ENCODE measurements at places on chromosomes 13 and 19.

DNA sequence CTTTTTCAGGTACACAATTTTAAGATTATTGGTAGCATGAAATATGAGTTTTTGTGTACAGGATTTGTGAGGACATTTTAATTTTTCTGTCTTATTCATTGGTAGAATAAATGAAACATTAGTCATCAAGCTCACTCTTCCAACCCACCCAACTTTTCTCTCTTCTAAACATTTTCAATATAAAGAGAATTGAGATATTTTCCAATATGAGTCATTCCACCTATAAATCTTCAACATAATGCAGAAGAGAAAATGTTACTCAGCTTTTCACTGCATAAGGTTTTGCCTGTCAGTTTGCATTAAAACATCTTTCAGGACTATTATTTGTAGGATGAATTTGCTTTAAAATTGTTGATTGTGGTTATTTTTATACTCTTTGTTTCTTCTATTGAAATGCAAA, 330.7 kb downstream of the PCDH20 start:
- H3K27ac ChIP-seq: no peak overlapping the region
- DNase-seq: no peak
- H3K27me3 ChIP-seq: no peaks in the 10 kb centered on the region

- H3K4me3 ChIP-seq: no peak overlapping the region
- no peak overlapping the region for H3K27ac ChIP-seq
- peaks cover 57% of the 10 kb centered on the region for H3K27me3 ChIP-seq
- no peaks in the 10 kb centered on the region for H3K36me3 ChIP-seq
- no peak for DNase-seq
Observed at GRCh38 chr19:31527443-31527842, 178.2 kb upstream of the TSHZ3 start.

DNA sequence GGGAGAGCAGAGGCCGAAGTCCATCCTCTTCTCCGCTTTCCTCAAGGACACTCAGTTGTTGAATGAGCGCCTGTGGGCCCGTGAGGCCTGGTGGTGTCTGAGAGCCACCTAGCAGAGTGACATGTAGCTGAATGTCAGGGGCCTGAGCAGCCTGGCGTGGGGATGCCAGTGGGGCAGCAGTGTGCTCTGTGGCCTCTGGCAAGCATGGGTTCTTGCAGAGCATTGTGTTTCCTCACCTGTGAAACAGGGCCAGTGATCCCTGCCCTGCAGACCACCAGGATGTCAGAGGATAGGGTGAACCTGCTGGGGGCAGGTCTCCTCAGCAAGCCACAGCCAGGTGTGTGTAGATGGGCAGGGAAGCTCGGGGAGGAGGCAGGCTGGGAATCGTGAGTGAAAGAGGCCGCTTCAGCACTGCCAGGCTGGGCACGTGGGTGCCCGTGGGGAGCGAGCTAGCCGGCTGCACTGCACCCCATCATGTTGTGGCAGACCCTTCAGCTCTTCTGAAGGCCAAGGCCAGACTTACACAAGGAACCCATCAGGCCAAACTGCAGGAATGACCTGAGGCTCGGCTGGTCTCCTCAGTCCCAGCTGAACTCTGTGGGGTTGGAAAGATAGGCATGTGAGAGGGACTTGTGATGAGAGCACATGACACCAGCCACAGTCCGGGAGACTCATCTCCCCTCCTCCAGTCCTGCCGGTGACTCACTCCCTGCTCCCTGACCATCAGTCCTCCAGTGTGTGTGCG, 5.0 kb downstream of the PPP1R37 start:
- no peak overlapping the region for H3K4me3 ChIP-seq
- H3K36me3 ChIP-seq: no peaks in the 10 kb centered on the region
- H3K27ac ChIP-seq: peak overlapping the region; percentile 9
- peak; percentile 90 for DNase-seq
- H3K27me3 ChIP-seq: no peaks in the 10 kb centered on the region

DNA sequence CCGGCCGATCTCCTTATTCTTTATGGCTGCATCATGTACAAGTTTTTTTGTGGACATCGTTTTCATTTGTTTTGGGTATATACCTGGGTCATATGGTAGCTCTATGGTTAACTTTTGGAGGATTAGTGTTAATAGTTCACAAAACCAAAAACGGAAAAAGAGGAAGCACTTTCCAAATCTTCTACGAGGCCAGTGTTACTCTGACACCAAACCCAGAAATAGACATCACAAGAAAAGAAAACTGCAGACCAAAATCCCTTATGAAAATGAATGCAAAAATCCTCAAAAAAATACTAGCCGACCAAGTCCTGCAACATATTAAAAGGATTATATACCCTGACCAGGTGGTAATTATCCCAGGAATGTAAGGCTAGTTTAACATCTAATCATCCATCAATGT, 29.8 kb downstream of the ADGRE2 start:
- no peak for DNase-seq
- no peaks in the 10 kb centered on the region for H3K36me3 ChIP-seq
- no peak overlapping the region for H3K4me3 ChIP-seq
- no peaks in the 10 kb centered on the region for H3K27me3 ChIP-seq
- H3K4me1 ChIP-seq: no peaks in the 10 kb centered on the region
- no peak overlapping the region for H3K27ac ChIP-seq

- DNase-seq: peak; percentile 70
- no peaks in the 10 kb centered on the region for H3K27me3 ChIP-seq
- H3K4me3 ChIP-seq: no peak overlapping the region
- H3K27ac ChIP-seq: peak overlapping the region; percentile 82
Observed at GRCh38 chr13:74062933-74063332, 71.3 kb downstream of the KLF12 start.

DNA sequence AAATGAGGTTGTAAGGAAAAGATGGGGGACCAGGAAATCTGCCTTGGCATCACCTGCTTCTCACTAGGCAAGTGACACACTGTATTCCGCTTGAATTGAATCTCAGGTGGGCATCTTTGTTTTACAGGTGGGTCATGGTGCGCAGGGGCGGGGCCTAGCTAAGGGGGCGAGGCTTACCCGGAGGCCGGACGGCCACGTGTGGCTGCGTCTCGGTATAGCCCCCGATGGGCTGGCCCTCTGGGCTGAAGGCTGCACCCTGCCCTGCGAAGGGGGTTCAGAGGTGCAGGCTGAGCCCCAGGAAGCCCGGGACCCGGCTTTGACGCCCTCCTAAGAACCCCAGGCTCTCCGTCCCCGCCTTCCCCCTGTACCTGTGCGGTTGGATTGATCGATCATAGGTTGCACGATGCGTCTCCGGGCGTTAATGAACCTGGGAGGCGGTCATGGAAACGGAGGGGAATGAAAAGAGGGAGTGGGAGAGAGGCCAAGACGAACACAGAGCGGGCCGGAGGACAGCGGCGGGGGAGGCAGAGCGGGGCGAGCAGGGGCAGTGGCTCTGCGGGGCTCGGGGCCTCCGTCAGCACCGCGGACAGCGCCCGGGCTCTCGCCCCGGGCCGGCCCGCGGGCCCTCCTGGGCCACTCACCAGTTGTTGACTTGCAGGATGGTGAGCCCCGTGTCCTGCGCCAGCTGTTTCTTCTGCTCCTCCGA, 12.5 kb downstream of the MEIS3 start:
- H3K27me3 ChIP-seq: no peaks in the 10 kb centered on the region
- H3K36me3 ChIP-seq: no peaks in the 10 kb centered on the region
- H3K4me1 ChIP-seq: no peaks in the 10 kb centered on the region

DNA sequence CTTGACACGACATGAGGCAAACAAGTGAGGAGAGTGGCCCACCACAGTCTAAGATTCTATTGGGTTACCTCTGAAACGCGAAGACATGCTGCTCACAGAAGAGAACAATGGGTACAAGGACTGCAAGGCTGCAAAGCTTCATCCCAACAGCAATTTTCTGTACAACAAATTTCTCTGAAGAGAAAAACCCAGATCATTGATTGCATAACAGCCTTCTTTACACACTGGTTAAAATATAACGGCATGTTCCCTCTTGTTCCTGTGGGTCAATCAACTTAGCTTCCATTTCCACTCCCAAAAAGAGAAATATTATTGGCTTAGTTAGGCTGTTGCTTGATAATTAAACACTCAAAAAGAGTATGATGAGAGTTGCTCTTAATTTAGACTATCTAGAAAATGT, at the start of gene CPB2:
TSS of gene CPB2 (minus strand) at position 166 of the 400 bp plus-strand sequence. CDS start at position 142, 24 bp downstream.
- no peak within 1 kb of the TSS for H3K4me3 ChIP-seq
- H3K4me1 ChIP-seq: peaks cover 7% of the 10 kb centered on the region
- no peak within 1 kb of the TSS for H3K27ac ChIP-seq
- no peaks in the 10 kb centered on the region for H3K27me3 ChIP-seq

GRCh38 chr19:34961775-34962686, 2.0 kb downstream of the ZNF792 start:
- H3K27me3 ChIP-seq: no peaks in the 10 kb centered on the region
- H3K4me1 ChIP-seq: peaks cover 9% of the 10 kb centered on the region
- no peak overlapping the region for H3K4me3 ChIP-seq
- DNase-seq: peak; percentile 46

GRCh38 chr19:33419788-33420130, 46.2 kb downstream of the CEBPG start:
- no peak overlapping the region for H3K4me3 ChIP-seq
- no peak overlapping the region for H3K27ac ChIP-seq
- H3K36me3 ChIP-seq: no peaks in the 10 kb centered on the region
- no peaks in the 10 kb centered on the region for H3K4me1 ChIP-seq
- peak; percentile 36 for DNase-seq

GRCh38 chr13:111925146-111925875, 141.6 kb upstream of the SOX1 start:
- H3K27me3 ChIP-seq: peaks cover 46% of the 10 kb centered on the region
- H3K27ac ChIP-seq: no peak overlapping the region
- no peak for DNase-seq

DNA sequence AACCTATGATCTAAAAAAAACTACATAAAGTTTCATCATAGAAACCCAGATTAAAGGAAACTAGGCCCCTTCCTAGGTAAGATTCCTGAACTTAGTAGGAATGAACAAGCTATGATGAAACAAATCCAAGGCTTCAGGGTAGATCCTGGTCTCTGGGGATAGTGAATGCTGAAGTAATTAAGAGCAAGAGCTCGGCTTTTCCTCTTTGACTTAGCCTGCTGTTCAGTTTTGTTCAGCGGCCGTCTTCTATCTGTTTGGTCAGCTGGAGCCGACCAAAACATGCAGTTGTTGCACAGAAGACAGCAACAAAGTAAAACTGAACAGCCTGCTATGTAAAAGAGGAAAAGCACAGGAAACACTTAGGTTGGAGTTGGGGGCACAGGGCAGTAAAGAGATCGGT, 44.1 kb upstream of the RFXAP start:
- peak; percentile 40 for DNase-seq
- H3K36me3 ChIP-seq: no peaks in the 10 kb centered on the region
- H3K27ac ChIP-seq: no peak overlapping the region
- H3K4me1 ChIP-seq: no peaks in the 10 kb centered on the region

- H3K27me3 ChIP-seq: peaks cover 12% of the 10 kb centered on the region
- no peak overlapping the region for H3K4me3 ChIP-seq
- no peaks in the 10 kb centered on the region for H3K36me3 ChIP-seq
- H3K27ac ChIP-seq: no peak overlapping the region
Observed at GRCh38 chr19:39568604-39569003, 28.6 kb upstream of the EID2 start.

- H3K4me1 ChIP-seq: no peaks in the 10 kb centered on the region
- H3K27me3 ChIP-seq: no peaks in the 10 kb centered on the region
- peak within 1 kb of the TSS; percentile 1 for H3K4me3 ChIP-seq
- H3K36me3 ChIP-seq: no peaks in the 10 kb centered on the region
Observed at GRCh38 chr19:35115177-35115951, at the start of gene FXYD3. TSS of gene FXYD3 (plus strand) at chr19:35115823. CDS start at chr19:35119377, 3,554 bp downstream.

DNA sequence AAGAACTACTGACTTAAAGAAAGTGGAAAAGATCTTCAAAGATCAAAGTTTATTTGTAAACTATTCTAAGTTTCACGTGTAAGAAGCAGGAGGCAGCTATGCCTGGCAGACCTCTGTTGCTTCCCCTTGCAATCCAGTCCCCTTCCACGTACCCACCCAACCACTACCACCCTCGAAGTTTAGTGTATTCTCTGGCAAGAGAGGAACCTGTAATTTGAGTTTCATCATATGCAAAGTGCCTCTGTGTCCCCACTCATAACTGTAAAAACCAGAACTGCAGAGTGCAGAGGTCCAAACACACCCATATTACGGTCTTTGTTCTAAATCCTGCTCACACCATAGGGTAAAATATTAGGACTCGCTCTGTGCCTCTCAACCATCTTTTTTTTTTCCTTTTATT, 75.8 kb upstream of the FRY start:
- DNase-seq: no peak
- H3K27ac ChIP-seq: no peak overlapping the region
- no peak overlapping the region for H3K4me3 ChIP-seq
- peaks cover 10% of the 10 kb centered on the region for H3K4me1 ChIP-seq
- H3K27me3 ChIP-seq: no peaks in the 10 kb centered on the region
- no peaks in the 10 kb centered on the region for H3K36me3 ChIP-seq

DNA sequence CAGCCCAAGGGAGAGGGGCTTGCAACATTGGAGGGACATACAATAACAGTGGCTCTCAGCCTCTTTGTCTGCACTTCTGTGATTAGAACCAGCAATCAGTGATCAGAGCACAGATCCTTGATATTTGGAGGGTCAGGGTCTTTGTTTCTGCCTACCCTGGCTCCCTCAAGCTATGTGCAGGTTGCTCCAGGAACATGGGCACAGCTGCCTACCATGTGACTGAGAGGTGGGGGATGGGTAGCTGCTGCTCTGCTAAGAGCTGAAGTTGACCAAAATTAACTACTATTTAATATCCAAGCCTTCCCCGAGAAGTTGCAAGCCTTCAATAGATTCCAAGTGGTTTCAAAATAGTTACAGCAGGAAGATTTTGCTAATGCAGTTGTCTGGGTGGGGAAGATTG, 202.6 kb downstream of the ZIC5 start:
- no peak overlapping the region for H3K4me3 ChIP-seq
- no peak overlapping the region for H3K27ac ChIP-seq
- H3K4me1 ChIP-seq: no peaks in the 10 kb centered on the region
- H3K36me3 ChIP-seq: no peaks in the 10 kb centered on the region
- no peaks in the 10 kb centered on the region for H3K27me3 ChIP-seq

GRCh38 chr19:48665786-48666185, 7.0 kb downstream of the NTN5 start:
- DNase-seq: no peak
- H3K4me3 ChIP-seq: no peak overlapping the region
- H3K27me3 ChIP-seq: no peaks in the 10 kb centered on the region
- H3K4me1 ChIP-seq: no peaks in the 10 kb centered on the region
- no peak overlapping the region for H3K27ac ChIP-seq
- H3K36me3 ChIP-seq: no peaks in the 10 kb centered on the region

- no peak overlapping the region for H3K27ac ChIP-seq
- H3K27me3 ChIP-seq: no peaks in the 10 kb centered on the region
- no peak overlapping the region for H3K4me3 ChIP-seq
- H3K36me3 ChIP-seq: no peaks in the 10 kb centered on the region
- no peak for DNase-seq
Observed at GRCh38 chr13:30181888-30182651, 125.3 kb downstream of the KATNAL1 start.
